ENCODE measurements at places on chromosomes 5 and 9. TPM values are rescaled to one million over a fixed set of nuclear protein-coding genes. Genes with fewer than 3 reads are reported as not detected.

GRCh38 chr9:133188843-133189180 is 20.2 kb downstream of the OBP2B start:
- no peak for DNase-seq

GRCh38 chr9:122039234-122039633 is 53.9 kb downstream of the TTLL11 start:
- no peak for DNase-seq

DNA sequence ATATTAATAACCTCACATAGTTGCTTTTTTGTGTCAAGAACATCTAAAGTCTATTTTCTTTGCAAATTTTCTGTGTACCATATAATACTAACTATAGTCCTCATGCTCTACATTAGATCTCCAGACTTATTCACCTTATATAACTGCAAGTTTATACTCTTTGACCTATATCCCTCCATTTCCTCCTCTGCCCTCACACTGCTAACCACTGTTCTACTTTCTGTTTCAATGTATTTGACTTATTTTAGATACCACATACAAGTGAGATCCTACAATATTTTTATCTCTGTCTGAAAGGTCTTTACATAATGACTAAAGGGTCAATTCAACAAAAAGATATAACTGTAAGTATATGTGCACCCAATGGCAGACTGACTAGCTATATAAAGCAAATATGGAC is 789.7 kb upstream of the ZNF608 start:
- DNase-seq: no peak

Gene ZNG1F
- total RNA-seq: 10.5 TPM

- no peak for DNase-seq
Observed at GRCh38 chr5:119382169-119382568, 26.4 kb downstream of the TNFAIP8 start.

DNA sequence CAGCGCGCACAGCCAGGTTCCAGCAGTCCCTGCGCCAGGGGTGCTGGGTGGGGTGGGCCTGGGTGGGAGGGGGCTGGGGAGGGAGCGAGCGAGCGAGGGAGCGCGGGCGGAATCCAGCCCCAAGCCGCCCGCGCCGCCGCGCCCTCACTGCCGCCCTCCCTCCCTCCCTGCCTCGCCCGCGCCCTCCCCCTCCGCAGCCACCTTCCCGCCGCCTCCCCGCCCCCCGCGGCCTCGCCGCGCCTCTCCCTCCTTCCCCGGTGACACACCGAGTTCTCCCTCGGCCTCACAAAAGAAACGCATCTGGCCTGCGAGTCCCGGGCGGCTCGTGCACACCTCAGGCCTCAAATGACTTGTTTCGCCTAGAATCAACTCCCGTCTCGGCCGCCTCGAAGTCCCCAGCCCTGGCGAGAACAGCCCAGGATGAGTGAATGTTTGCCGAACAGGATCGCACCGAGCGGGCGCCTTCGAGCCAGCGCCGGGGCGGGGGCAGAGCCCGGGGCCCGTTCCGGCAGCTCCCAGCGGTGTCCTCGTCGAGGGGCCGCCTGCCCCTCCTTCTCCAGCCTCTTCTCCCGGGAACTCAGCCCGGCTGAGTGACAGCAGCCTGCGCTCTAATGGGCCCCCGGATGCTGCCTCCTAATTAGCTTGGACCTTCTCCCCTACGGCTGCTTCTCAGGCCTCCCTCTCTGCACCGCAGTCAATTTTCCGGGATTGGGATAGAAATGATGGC is 371 bp upstream of the PITX1 start:
- no peak for DNase-seq

Gene ERCC6L2
- 29.6 TPM for total RNA-seq

Gene WDR41
- 33.6 TPM for total RNA-seq

DNA sequence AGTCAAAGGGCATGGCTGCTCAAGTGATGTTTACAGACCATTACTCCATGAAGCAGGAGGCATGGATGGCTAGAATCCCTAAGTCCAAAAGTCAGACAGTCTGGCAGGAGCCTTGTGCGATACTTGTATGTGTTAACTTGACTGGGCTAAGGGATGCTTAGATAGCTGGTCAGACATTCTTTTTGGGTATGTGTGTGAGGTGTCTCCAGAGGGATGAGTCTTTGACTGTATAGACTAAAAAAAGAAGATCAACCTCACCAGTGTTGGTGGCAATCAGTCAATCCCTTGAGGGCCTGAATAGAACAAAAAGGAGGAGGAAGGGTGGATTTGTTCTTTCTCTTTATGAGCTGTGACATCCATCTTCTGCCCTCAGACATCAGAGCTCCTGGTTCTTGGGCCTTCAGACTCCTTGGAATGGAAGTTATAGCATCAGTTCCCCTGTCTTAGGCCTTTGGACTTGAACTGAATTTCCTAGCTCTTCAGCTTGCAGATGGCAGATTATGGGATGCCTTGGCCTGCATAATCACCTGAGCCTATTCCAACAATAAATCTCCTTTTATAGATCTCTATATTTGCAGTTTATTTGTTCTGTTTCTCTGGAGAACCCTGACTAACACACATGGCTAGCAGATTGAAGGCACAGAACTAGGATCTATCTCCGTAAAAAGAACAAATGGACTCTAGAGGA is 9.7 kb upstream of the HSPB3 start:
- DNase-seq: no peak

DNA sequence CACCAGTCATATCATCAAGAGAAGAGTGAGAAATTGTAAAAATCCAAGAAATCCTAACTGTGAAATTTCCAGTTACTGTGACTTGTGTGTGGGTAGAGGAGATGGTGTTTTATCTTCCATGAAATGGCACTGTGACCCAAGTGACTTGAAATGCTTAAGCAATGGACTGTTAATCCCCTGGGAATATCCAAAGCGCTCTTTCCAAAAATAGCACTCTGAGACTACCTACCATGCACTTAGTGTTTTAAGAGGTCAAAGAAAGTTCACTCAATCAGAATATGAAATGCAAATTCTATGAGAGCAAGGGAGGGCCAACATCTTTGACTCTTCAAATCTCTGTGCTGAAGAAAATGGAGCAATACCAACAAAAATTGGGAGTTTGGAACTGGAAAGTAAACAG is 244.0 kb downstream of the GABRB2 start:
- DNase-seq: no peak

Gene STPG3
- total RNA-seq: not detected

GRCh38 chr5:124280079-124280478 is 466.4 kb downstream of the ZNF608 start:
- DNase-seq: no peak

Gene TAS2R1
- total RNA-seq: not detected

DNA sequence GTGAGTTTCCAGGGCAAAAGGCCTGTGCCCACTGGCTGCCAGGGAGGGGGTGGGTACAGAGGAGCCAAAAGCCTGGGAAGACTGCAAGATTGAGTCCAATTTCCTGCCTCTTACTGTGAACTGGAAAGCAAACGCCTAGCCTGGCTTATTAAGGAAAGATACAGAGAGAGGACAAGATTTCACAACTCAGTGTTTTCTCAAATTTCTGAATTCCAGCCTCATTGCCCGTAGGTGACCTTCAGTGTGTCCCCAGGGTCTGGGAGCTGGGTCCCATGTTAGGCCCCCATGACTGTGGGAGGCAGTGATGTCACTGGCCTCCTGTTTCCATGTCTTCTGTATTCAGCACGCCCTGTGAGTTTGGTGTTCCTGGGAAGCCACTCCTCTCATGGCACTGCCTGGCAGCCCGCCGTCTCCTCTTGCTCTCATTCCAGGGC is 60.6 kb upstream of the PTPN3 start:
- no peak for DNase-seq

DNA sequence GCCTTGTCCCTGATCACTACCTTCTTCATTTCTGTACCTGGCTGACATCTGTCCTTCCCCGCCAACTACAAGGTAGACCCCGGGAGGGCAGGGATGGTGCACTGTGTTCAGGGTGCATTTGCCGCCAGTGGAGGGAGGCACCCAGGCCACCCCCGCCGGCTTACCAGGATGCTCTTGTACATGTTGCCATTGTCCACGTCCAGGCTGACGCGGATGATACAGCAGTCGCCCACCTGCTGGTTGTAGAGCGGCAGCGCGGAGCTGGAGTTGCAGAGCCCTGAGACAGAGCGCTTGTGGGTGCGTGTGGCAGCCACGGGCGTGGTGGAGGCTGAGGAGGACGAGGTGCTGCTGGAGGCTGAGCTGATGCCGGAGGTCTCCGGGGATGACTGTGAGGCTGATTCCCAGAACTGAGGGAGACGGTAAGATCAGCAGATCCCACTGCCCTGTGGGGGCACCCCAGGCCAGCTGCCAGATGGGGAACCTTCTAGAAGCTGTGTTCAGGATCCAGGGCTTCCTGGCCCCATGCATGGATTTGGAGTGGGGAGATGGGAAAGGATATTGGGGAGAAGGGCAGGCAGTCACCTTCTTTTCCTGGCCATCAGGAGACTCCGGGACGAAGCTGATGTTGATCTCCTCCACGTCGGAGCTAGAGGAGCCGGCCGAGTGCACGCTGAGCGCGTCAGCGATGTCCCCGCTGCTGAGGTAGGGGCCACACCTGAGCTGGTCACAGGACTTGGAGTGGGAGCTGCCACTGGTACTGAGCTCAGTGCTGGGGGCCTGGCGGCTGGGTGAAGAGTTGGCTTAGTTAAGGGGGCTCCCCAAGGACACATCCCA is 19.5 kb downstream of the RALGDS start:
- no peak for DNase-seq

DNA sequence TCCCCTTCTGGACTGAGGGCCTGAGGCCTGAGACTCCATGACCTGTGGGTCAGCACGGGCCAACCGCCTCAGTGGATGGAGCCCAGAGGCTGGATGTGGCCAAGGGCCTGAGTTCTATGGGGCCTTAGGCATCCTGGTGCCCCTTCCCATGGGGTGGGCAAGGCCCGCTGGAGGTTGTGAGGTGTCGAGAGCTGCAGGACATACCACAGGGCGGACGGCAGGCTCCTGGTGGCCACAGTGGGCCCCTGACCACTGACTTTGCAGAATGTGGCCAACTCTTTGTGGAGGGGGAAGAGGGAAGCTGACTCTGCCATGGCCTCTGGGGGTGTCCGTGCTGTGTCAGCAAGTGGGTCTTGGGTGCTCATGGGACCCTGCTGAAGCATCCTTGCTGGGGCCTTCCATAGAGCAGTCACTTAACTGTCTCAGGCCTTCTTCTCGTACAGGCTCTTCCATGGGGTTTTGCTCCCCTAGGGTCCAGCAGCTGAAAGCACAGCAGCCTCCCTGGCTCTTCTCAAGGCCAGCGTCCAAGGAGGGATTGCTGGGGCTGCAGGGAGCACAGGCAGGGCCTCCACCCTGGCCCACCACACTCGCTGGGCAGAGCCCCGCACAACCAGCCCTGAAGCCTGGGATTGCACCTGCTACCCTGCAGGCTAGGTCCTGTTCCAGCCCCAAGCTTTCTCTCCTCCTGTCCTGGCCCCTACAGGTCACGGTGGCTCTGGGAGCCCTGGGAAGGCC is 21.6 kb upstream of the SLC9A3 start:
- DNase-seq: no peak

GRCh38 chr5:40378396-40379177 is 301.1 kb upstream of the PTGER4 start:
- no peak for DNase-seq

Gene IL7R
- 1.2 TPM for total RNA-seq

DNA sequence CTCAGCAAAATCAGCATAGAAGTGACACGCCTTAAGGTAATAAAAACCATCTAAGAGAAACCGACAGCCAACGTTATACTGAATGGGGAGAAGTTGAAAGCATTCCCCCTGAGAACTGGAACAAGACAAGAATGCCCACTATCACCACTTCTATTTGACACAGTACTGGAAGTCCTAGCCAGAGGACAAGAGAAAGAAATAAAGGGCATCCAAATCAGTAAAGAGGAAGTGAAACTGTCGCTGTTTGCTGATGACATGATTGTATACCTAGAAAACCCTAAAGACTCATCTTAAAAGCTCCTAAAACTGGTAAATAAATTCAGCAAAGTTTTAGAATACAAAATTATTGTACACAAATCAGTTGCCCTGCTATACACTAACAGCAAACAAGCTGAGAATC is 393.3 kb downstream of the KIF4B start:
- DNase-seq: no peak

Gene ADRA1B
- not detected for total RNA-seq

DNA sequence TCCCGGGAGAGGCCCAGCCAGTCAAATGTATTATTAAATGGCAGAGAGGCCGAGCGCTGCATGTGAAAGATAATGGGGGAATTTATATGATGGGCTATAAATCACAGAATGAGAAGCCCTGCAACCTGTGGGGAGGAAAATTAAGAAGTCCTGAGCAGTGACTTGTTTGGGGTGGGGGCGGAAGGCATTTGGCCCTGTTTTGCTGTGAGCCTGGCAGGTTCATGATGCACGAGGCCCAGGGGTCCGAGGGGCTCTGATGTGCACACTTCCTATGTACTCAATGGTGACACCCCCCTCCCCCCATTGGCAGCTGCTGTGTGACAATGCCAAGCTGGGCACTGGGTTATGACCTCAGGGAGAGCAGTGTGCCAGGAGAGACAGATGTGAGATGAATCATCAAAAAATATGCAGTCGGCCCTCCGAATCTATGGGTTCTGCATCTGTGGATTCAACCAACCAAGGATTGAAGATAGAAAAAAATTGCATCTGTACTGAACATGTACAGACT is 13.7 kb upstream of the DAB2IP start:
- DNase-seq: peak; percentile 36

DNA sequence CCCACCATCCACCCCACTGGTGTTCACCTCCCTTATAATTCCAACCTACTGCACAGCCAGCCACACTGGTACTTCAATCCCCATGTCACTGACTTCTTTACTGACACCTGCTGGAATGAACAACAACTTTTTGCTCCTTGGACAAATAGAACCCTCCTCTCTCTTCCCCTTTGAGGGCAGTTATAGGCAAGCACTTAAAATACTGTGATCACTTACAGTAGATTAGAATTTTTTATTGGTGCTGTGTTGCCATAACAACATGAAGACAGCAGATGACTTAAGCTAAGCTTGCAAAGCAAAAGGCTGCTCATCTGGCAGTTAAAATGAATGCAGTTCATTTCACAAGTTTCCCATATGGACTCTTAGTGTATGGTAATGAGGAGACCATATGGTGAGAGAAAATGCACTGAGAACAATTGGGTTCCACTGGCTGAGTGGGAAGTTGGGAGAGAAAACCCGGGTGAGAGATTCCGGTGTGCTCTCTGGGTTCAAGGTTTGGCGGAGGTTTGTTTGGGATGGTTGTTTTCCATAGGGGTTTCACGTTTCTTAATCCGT is 374.3 kb downstream of the EBF1 start:
- no peak for DNase-seq

- DNase-seq: no peak
Observed at GRCh38 chr5:143314099-143314498, 89.4 kb downstream of the NR3C1 start.

GRCh38 chr5:77343165-77343564 is 132.7 kb downstream of the PDE8B start:
- DNase-seq: no peak

GRCh38 chr5:78016863-78017529 is 240.9 kb upstream of the TBCA start:
- no peak for DNase-seq

Gene HRH2
- total RNA-seq: not detected

Gene RNF130
- 43.0 TPM for total RNA-seq

GRCh38 chr9:135745686-135746324 is 43.8 kb downstream of the KCNT1 start:
- DNase-seq: no peak

Gene ZNF608
- total RNA-seq: 29.8 TPM

- no peak for DNase-seq
Observed at GRCh38 chr5:73359395-73359794, 89.2 kb downstream of the FOXD1 start.
